ENCODE measurements at places on chromosomes 16 and 17.

GRCh38 chr16:6495486-6496210, 837.0 kb upstream of the RBFOX1 start:
- no peak for DNase-seq

DNA sequence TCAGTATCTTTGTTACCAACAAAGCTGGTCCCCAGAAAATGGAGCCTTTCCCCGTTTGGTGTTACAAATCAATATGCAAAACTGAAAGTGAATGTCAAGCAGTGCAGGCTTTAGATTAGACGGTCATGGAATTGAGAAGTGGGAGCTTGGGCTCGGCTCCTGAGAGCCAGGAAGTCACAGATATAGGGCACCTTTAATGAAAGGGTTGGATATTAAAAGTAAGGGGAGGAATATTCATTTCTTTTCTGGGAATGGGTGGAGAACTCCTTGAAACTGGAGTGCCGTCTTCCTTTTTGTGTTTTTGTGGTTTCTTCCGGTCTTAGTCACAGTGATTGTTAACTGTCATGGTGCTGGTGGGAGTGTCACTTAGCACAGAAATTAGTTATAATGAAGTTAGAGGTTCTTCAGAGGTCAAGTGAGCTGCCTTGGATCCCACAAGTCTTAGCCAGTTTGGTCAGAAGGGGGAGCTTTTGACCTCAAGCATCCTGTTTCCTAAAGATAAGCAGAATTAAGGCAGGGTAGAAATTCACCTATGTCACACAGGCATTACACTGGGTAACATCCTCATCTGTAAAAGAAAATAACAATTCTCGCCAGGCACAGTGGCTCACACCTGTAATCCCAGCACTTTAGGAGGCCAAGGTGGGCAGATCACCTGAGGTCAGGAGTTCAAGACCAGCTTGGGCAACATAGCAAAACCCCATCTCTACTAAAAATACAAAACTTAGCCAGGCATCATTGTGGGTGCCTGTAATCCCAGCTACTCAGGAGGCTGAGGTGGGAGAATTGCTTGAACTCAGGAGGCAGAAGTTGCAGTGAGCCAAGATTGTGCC, 9.6 kb upstream of the EIF1 start:
- DNase-seq, result peak; percentile 98

- peak; percentile 16 for DNase-seq
Observed at GRCh38 chr16:70788668-70789594, 12.0 kb downstream of the VAC14 start.

- no peak for DNase-seq
Observed at GRCh38 chr17:28406473-28406814, 432 bp upstream of the SLC46A1 start.

- DNase-seq, result no peak
Observed at GRCh38 chr16:52318302-52319009, 228.5 kb downstream of the TOX3 start.

DNA sequence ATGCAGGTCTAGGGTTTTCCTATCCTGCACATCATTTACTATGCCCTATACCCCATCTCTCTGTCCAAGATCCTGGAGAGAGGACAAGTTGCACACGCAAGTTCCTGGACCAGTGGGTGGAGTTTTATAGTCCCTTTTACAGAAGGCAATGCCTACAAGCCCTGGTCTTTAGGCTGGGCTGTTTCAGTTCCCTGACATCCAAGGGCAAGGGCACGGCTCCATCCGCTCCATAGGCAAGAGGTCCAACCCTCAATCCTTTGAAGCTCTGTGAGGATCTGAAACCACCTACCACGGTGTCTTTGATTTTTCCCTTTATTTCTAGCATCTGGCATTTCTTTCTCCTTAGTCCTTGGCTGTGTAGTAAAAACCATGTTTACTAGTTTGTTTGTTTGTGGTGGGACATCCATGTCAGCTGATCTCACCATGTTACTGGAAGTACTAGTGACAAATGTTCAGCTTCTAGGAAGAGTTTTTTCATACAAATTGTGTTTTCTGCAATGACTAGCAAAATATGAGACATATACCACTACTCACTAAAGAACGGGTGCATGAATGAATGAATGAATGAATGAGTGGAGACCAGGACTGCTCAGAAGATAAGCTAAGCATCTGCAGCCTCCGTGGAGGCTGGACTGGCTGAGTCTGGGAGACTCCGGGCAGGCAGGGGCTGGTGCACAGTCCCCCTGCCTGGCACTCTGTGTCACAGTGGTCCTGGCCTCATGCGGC, 359.4 kb downstream of the SLC39A11 start:
- no peak for DNase-seq

DNA sequence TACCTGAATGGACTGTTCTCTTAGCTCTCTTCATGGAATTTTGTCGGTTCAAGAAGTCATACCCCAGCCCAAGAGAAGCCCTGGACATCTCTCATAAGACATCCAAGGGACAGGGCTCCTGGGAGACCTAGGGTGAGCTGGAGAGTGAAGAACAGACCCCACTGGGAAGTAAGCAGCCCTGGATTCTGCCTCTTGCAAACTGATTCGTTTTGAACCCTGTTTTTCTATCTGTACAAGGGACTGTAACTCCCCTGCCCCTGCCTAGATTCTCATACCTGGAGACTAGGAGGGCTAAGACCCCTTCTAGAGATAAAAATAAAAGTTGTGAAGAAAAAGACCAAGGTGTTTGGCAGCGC, 449 bp downstream of the CCL3L1 start:
- no peak for DNase-seq

- peak; percentile 71 for DNase-seq
Observed at GRCh38 chr16:28180655-28181460, 30.9 kb downstream of the XPO6 start.

DNA sequence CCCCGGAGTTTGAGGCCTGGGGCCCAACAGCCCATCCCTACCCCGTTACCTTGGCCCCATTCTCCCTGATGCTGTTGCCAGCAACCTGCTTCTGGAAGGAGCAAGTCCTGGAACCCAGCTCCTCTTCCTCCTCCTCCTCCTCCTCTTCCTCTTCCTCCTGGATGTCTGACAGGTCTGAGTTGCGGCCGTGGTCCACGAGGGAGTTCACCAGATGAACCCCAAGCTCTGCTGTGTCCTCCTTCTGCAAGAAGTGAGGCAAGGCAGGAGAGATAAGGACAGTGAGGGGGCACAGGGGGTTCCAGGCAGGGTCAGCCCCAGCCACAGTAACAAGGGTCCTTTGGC, 18.7 kb downstream of the TSPOAP1 start:
- no peak for DNase-seq

DNA sequence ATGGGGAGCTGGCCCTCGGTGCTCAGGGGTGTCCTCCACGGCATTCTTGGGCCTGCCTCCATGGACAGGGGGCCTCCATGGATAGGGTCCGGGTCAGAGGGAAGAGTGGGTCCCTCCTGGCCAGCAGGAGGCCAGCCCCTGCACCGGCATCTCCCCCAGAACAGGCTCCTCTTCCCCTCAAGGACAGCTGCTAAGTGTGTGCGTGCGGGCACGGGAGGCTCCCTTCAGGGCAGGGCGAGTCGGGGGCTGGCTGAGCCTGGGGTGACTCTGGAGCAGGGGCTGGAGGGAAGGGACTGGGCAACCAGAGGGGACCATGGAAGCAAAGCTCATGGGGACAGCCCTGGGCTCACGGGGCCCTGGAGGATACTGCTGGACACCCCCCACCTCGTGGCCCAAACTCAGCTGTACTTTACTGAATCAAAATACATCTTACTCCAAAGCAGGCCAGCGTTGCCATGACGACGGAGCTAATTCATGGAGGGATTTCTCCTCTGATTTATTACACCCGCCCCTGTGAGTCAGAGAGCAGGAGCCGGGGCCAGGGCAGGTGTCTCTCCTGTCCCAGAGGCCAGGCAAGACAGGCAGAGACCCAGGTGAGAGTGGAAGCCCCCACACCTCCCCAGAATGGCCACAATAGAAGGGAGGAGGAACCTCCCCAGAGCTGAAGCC, 2.1 kb downstream of the CASKIN1 start:
- DNase-seq, result no peak

GRCh38 chr17:43402078-43402477, 3.3 kb downstream of the ARL4D start:
- no peak for DNase-seq

- DNase-seq, result no peak
Observed at GRCh38 chr16:85471469-85472431, 141.4 kb upstream of the GSE1 start.

DNA sequence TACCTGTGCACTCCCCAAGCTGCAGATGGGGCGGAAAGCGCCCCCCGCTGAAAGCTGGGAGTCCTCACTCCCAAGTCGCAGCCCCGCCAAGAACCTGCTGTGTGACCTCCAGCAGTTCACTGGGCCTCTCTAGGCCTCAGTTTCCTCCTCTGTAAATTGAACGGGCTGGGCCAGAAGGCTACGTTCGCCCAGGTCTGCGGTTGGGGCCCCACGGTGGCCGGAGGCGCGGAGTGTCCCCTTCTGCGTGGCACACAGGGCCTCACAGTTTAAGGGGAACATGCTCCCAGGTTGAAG, 628 bp downstream of the GALK1 start:
- DNase-seq, result no peak

GRCh38 chr17:68981288-68981687, 26.1 kb upstream of the ABCA8 start:
- no peak for DNase-seq

DNA sequence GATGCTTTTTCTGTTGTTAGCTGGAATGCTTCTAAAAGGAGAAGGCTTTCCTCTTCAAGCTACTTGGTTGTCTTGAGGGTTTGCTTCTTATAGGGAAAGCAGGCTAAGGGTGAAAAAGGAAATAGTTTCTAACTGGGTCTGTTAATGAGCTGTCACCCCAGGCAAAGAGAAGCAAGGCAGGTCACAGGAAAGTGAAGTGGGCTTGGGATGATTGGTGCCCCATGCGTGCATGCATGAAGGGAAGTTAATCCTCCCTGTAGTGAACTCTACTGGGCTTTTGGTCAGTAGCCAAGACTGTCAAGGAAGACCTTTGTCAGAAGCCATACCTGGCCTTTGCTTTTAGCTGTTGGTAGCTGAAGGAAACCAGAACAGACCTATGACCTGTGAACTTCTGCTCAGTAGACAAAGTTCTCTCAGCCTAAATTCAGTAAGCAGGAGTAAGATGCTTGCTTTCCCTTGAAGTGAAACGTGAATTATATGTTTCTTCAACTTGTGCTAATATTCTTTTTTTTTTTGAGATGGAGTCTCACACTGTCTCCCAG, 16.5 kb downstream of the TENT4B start:
- peak; percentile 52 for DNase-seq

DNA sequence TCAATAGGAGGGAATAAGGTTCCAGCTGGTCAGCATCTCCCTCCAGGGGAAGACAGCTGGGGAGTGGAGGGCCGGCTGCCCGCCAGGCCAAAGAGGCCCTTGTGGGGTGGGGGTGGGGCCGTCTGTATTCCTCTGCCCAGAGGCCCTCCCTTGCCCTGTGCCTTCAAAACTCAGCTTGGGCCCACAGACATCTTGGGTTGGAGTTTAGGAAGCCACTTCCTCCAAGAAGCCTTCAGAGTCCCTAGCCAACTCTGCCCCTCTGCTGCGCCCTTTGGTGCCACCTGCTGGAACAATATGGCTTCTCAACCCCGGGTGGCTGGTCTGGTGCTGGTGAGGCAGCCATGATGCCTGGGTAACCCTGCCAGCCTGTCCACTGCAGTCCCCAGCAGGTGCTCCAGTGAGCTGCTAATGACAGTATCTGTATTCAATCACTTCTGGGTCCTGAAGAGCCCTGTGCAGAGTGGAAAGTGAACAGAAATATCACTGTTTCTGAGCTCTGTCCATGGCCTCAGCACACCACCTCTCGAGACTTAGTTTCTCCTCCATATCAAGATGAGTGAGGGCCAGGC, 16.7 kb downstream of the HSD11B2 start:
- peak; percentile 88 for DNase-seq

DNA sequence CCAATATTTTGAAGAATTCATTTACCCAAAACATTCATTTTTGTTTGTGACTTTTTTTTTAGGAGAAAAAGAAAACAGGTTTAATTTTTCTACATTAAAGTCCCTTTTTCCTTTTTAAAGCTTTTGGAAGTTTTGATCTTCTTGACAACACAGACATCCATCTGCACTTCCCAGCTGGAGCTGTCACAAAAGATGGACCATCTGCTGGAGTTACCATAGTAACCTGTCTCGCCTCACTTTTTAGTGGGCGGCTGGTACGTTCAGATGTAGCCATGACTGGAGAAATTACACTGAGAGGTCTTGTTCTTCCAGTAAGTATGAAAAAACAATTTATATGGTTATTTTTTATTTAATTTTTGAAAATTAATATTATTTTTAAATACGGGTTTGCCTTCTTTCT, 37.2 kb downstream of the SIAH1 start:
- DNase-seq, result no peak

GRCh38 chr16:85698459-85698891, 9.7 kb upstream of the GINS2 start:
- DNase-seq, result no peak

- DNase-seq, result no peak
Observed at GRCh38 chr16:75248142-75248535, 3.3 kb downstream of the BCAR1 start.

DNA sequence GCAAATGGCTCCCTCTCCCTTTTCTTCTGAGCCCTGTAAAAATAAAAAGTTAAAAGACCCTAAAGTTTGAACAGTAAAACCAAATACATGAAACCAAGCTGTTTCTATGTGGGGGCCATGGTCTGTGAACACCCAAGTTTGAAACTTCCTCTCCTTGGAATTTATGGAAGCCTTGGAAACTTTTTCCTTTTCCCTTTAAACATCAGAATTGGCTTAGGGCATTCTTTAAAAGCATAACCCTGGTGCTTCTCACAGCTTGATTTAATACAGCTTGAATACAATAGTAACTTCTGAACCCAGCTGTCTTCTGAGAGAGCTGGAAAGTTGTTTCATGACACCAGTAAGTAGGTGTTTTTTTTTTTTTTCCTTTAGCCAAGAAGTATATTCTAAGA, 26.5 kb downstream of the NKD1 start:
- no peak for DNase-seq

DNA sequence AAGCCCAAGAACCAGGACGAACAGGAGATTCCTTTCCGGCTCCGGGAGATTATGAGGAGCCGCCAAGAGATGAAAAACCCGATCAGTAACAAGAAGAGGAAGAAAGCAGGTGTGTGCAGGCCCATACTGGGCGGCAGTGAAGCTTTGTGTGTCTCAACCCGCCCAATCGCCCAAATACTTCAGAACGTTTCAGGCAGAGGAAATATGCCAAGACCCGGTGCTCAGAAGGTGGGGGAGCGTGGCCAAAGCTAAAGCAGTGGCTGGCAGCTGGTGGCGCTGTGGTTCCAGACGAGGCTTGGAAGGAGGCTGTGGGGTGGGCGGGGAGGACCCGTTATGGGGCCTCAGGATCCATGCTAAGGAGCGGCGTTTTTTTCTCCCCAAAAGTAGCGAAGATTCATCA, 1.2 kb downstream of the CCDC137 start:
- DNase-seq, result peak; percentile 62
